Activated CD4-positive, alpha-beta T cell treated with anti-CD3 and anti-CD28 coated beads for 48 hours (primary cell): ENCODE measurements at places on chromosomes 4 and X.

DNA sequence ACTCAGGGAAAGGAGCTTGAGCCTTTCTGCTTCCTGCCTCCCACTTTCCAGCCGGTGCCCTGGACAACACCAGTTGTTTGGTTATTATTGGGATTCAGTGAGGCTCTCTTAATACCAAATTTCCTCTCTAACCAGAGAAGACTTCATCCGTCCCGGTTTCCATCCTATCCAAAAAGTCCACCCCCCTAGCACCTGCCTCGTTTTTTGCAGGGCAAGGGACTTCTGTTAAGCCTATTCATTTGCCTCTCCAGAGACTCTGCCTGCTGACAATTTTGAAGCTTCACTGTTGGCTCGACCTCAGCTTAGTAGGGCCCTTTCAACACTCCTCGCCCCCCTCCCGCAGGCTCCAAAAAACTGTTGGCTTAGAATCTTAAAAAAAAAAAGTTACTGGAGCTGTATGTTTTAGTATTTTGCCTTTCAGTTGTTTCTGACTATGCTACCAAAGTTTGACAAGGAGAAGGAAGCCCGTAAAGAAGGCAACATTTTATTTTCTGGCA, 779 bp upstream of the PRSS12 start:
- DNase-seq = no peak

- no peak for DNase-seq
Observed at GRCh38 chrX:9555354-9555753, 90.5 kb downstream of the TBL1X start.

GRCh38 chr4:18722748-18723191, 701.2 kb upstream of the LCORL start:
- no peak for DNase-seq

- no peak for DNase-seq
Observed at GRCh38 chrX:50200907-50201306, at the start of gene AKAP4. AKAP4 (minus strand) TSS chrX:50201007; CDS start chrX:50200889, 118 bp downstream.

GRCh38 chr4:20565075-20565721, 135.1 kb upstream of the PACRGL start:
- DNase-seq = no peak

DNA sequence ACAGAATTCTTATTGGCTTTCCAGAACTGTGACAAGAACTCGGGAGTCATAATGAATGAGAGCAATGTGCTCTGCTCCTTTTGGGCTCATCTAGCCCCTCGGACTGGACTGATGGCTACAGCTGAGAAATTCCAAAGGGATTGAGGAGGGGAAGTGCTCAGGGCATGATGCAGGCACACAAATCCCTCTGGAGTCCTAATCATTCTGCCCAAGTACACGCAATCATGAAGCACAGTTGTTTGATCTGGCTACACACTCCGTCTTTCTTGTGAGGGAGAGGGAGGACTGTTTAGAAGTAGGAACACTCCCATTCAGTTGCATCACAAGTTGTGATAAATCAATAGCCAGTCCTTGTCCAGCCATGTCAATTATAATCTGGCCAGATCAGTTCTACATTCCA, 237.5 kb downstream of the COL25A1 start:
- DNase-seq = no peak

DNA sequence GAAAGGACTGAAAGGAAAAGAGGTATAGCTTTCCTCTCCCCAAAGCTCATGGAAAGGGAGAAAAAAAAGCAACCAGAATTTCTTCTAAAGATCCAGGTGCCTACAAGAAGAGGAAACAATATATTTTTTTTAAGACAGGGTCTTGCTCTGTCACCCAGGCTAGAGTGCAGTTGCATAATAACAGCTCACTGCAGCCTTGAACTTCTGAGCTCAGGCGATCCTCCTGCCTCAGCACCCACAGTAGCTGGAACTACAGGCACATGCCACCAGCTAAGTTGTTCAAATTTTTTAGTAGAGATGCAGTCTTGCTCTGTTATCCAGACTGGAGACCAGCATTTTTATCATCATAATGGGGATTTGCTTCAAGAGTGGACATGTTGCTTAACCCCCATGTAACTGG, 30.5 kb upstream of the BBS12 start:
- DNase-seq = no peak

GRCh38 chrX:138856881-138857604, 145.5 kb upstream of the FGF13 start:
- no peak for DNase-seq

DNA sequence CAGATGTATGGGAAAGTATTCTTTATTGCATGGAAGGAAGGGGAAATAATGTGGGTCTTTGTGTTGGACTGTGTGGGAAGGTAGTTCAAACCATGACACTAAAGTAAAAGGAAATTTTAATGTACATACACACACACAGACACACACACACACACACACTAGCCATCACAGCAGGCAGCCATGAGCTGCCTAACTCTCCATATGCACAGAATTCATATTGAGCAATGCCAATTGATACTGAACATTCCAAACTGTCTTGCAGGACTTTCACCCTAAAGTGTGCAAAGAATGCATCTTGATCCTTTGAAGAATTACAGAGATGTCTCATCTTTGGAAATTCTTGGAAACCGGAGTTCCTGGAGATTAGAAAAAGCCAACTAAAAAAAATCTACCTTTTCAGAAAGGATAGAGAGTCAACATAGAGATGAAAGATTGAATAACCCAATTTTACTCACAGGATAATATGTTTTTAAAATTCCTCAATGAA, 120.6 kb upstream of the MBNL3 start:
- no peak for DNase-seq

GRCh38 chrX:63934160-63934559, 149.1 kb upstream of the ARHGEF9 start:
- DNase-seq = no peak

- no peak for DNase-seq
Observed at GRCh38 chrX:8663325-8663724, 68.6 kb downstream of the ANOS1 start.

GRCh38 chr4:14168919-14169318, 541.4 kb upstream of the BOD1L1 start:
- peak; percentile 19 for DNase-seq

DNA sequence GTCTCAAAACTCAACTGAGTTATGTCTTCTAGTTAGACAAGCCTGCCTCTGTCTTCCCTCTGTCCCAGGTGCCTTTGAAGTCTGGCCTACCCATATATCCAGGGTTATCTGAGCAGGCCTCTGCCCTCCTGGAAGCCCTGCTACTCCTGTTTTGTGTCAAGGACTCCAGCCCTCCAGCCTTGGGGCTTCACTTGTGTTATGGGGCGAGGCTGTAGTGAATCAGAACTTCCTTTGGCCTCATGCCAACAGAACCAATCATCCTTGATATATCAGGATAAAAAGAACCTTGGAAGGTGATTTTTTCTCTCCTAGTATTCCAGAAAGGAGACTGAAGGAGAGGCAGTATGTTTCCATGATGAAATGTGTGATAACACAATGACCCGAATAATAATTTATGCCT, 8.9 kb upstream of the ADGRG4 start:
- DNase-seq = no peak

GRCh38 chr4:149095811-149096210, 653.6 kb upstream of the NR3C2 start:
- DNase-seq = no peak

DNA sequence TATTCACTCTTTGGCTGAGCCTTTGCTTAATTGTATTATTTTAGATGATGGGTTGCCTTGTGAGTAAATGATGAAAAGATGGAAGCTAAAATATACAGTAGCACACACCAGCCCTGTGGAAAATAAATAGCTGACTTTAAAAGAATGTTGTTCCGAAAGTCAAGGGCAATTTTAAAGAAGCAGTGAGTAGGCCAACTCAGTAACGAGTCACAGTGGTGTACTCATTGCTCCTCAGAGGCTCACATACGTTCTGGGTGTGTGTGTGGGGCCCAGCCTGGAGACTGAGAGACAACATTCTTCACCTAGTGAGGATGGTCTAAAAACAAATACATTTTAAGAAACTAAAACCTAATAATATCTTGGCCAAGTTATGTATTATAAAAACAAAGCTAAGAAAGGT, 640.3 kb downstream of the TRIML1 start:
- DNase-seq = no peak
